Astrocyte of the cerebellum (primary cell): ENCODE measurements at places on chromosomes 1 and 21.

GRCh38 chr1:205370780-205371179, 14.1 kb upstream of the KLHDC8A start:
- no peak for DNase-seq

GRCh38 chr1:163054181-163054591, 15.0 kb upstream of the RGS4 start:
- no peak for DNase-seq

- DNase-seq, result no peak
These were observed 79.6 kb downstream of the SLC45A1 start for GRCh38 chr1:8397511-8397910.

GRCh38 chr1:209395169-209395568, 188.3 kb upstream of the CAMK1G start:
- no peak for DNase-seq

- DNase-seq, result no peak
These were observed 22.9 kb downstream of the SUSD4 start for GRCh38 chr1:223341121-223341520.
